ENCODE measurements at places on chromosomes 3 and 15. TPM values are rescaled to one million over a fixed set of nuclear protein-coding genes. Genes with fewer than 3 reads are reported as not detected.

Gene DZIP1L
- total RNA-seq, result 10.8 TPM

Gene SLC2A2
- not detected for total RNA-seq

Gene CLSTN2
- total RNA-seq, result 44.5 TPM

Gene ANKRD34C
- total RNA-seq, result 0.28 TPM

Gene GNAT1
- not detected for total RNA-seq

Gene ARHGEF26
- total RNA-seq, result 27.2 TPM

Gene CDHR4
- 0.28 TPM for total RNA-seq

Gene NEIL1
- total RNA-seq, result 41.3 TPM

Gene ZMYND10
- total RNA-seq, result 8.8 TPM

Gene SLC22A13
- 0.50 TPM for total RNA-seq

Gene CSTA
- total RNA-seq, result 6.3 TPM

Gene TM6SF1
- total RNA-seq, result 4.7 TPM

Gene TMC3
- total RNA-seq, result 0.11 TPM

Gene FANCD2OS
- not detected for total RNA-seq

Gene CSPG5
- 78.2 TPM for total RNA-seq

Gene PIERCE2
- 3.9 TPM for total RNA-seq

Gene CHRNA7
- total RNA-seq, result 4.4 TPM

Gene DUOX1
- under 0.01 TPM for total RNA-seq

Gene ATP13A4
- 43.9 TPM for total RNA-seq

Gene ETFA
- 115 TPM for total RNA-seq

Gene CCDC191
- total RNA-seq, result 11.1 TPM

Gene ECT2
- total RNA-seq, result 32.1 TPM

Gene AQP9
- total RNA-seq, result 0.17 TPM

Gene FOXL2NB
- total RNA-seq, result 5.2 TPM

Gene GOLGA8K
- total RNA-seq, result 1.9 TPM

Gene GP5
- 0.69 TPM for total RNA-seq

Gene NUP210
- 11.0 TPM for total RNA-seq

Gene EPHA3
- total RNA-seq, result 44.6 TPM

Gene HRG
- total RNA-seq, result 0.11 TPM
